ENCODE measurements at places on chromosomes 6 and 20. TPM values are rescaled to one million over a fixed set of nuclear protein-coding genes. Genes with fewer than 3 reads are reported as not detected.

DNA sequence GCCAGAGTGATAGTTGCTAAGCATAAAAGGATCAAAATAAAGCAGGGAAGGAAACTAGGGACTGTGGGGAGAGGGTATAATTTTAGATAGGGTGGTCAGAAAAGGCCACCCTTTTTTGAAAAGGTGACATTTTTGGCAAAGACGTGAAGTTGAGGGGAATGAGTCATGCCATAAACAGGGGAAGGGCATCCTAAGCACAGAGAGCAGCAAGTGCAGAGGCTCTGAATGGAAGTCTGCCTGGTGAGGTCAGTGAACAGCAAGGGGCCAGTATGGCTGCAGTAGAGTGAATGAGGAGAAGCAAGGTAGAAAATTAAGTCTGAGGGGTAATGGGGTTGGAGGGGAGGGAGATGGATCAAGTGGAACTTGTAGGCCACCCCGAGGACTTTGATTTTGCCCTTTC, 2.4 kb downstream of the KLC4 start:
- DNase-seq, result no peak

DNA sequence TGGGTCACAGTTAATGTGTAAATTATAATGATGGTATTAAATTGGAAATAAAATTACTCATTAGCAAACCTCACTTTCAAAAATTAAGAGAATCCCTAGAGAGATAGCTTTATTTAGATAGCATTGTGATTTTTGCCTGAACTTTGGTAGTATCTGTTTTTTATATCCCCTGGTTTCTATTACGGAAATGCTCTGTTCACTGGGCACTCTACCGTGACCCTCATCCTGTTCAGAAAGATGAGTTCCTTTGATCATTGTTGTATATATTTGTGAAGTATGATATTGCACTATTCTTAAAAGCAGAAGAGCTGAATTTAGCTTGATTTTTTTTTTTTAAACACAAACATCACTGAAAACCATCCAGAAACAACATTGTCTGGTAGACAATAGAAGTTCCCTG, 1143.8 kb upstream of the MAP3K7 start:
- no peak for DNase-seq

DNA sequence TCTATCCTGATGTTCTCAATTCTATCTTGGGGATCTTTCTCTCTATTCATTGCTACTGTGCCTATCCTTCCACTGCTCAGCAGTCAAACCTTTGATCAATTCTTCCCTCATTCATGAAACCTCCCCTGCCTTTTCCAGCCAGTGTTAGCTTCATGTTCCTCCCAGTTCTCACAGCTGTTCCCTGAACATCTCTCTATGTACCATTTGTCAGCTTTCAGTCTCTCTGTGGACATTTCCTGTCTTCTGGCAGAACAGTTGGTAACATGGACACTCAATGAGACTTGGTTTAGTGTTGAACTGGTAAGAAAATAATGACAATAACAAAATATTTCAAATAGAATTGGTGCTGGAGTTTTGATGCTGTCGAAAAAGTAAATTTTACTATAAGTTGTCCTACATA, 26.2 kb downstream of the SPTLC3 start:
- no peak for DNase-seq

DNA sequence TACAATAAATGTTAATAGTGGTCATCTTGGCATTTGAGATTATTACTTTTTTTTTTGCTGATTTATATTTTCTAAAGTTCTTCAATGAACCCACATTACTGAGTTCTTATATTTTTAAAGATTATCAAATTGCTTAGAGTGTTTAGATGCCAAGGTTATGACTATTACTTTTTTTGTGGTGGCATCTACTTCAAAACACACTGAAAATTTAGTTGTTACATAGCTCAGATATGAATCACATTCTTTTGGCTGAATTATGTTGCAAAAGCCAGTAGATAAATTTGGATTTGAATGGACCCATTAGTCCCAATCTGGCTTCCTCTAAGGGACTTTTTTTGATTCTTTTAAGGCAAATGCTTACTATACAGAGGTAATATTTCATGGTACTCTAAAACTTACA, 8.9 kb downstream of the UTRN start:
- DNase-seq, result no peak

DNA sequence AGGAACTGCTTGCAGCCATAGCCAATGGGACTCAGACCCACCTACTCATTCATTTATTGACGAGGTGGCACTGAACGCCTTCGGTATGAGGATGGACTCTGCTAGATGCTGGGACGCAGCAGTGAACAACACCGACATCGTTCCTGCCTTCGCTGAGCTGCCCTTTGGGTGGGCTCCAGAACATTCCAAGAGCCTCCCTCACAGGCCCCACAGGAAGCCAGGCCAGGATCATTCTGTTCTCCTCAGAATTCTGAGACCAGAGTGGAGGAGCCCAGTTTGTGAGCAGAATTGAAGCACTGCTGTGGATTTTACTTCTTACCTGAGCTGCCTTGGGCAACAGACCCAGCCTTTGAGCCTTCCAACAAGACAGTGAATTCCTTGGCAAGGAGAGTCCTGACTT, 82.1 kb downstream of the KCNB1 start:
- no peak for DNase-seq

DNA sequence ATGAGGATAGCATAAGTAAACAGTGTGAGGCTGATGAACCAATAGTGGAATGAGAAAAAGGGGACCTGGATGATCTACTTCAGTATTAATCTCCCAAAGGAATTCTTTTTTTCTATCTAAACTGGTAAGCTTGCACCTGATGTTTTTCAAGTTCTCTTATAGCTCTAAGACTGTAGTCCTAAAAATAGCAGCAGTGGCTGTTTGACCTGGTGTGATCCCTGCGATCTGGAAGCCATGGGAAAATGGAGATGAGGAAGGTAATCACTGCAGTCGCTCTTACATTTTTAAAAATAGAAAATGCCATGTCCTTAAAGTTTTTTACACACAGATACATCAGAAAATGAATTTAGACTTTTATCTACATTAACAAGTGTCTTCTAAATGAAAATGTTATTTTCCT, 926.4 kb upstream of the SLC35B3 start:
- DNase-seq, result no peak

DNA sequence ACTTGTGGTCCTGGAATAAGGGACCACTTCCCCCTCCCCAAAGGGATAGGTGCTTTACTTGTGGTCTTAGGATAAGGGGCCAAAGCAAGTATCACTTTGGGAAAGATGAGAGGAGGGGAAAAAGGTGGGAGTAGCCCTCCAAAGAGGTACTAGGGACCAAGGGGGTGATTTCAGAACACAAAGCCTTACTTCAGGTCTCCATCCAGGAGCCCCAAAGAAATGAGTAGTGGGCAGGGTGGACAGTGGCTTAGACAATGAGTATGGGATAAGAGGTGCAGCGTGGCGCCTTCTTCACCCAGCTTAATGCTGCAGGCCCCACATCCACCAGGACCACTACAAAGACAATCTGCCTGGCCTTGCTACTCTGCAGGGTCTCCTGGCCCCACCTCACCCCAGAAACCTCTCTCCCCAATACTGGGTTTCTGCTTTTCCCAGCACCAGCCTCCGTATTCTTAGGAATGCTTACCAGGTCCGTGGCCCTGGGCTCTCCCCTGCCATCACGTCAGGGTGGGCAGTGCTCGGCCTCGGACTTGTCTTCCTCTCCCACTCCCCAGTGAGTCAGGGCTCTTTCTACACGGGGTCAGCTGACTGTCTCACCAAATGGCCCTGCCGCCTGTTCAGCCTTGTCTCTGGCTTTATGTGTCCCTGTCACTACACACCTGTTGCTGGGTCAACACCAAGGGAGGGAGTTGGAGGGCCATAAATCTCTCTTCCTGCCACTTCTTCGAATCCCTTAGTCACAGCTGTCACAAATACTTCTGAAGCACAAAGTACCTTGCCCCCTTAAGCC, 3.1 kb downstream of the NNAT start:
- no peak for DNase-seq

DNA sequence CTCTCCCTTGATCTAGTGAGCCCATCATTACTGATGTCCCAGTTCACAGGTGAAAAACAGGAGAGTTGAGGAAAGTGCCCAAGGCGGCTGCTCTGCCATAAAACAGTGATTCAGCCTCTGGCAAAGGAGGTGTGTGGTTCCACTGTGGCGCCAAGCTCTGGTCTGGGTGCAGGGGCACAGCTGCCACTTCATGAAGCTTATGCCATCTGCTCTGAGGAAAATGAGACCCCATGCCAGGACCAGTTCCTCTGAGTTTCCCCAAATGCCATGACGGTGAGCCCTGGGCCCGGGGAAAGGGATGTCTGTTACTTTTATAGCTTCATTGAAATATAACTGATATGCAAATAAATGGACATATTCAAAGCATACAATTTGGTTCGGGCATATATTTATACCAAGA, 33.7 kb upstream of the ZBP1 start:
- peak; percentile 1 for DNase-seq

- DNase-seq, result no peak
These were observed 72.9 kb downstream of the SNX5 start for GRCh38 chr20:17895641-17896171.

The BTN1A1 gene
- 1.4 TPM for total RNA-seq

GRCh38 chr6:122709922-122710512, 69.5 kb upstream of the FABP7 start:
- DNase-seq, result no peak

DNA sequence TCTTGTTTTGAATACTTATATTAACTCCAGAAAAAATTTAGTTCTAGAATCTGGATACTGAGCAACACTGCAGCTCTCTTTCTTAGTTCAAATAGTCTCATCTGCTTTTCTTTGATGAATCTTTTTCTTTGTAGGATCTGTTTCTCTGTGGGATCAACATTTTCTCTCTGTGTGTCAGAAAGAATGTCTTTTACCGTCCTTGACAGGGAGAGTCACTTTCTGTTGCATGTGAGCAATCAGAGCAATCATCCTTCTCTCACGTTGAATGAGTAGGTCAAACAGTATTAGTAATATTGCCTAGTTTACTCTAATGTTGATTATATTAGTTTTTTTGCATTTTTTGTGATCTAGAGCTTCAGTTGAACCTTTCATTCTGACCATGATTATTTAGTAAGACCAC, 130.9 kb downstream of the TRMT11 start:
- DNase-seq, result no peak

The LY6G6C gene
- 0.28 TPM for total RNA-seq

Data from endothelial cell (in vitro differentiated cells).